ENCODE measurements at places on chromosomes 11 and 22.

DNA sequence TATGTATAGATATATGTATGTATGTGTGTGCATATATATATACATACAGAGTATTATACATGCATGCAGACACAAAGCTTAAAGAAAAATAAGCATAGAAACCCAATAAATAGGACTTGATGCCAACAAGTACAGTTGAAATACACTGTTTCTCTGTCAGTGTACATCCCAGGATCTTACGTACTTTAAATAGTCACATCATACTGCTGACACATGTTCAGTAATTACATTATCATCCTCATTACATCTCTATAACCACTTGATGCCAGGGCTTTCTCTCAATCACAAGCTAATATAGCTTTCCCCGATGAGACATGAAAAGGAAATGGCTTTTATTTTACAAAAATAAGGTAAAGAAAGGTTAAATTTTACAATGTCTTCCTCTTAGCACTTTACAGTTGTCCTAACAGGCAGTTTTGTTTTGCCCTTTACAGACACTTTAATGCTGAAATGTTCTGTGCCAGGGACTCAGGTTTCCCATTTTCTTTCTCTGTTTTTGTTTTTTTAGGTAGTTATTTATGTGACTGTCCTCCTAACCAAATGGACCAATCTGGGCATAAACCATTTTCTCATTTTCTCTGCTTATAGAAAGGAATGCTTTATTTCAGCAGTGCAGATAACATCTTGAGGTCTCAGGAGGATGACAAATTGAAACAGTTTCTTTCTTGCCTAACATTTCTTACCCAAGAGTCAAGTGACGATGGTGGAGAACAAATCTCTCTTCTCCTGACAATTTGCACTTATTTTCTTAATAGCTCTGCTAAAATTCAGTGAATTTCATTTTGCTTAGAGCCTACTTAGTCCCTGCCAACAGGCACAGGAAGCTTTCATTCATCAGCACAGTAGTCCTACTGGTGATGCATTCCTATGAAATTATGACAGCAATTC, 350.2 kb downstream of the TTC28 start:
- DNase-seq, result no peak

DNA sequence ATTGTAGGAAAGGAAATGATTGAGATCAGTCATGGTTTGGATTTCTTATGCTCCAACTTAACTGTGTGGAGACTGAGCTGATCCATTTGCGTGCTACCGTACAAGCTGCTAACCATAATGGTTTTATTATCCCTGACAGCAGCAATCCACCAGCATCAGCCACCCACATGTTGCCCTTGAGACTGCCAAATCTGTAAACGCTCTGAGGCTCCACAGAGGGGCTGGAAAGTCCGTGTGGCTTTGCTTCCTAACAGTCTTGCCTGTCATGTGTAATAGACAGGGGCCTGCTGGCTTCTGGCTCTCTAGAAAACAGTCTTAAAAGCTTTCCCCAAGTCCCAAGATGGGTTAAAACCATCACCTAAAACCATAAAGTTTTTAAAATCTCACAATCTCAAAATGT, 30.1 kb downstream of the ATG16L2 start:
- DNase-seq, result no peak

- DNase-seq, result no peak
These were observed 10.3 kb upstream of the UCP3 start for GRCh38 chr11:74019104-74019738.

DNA sequence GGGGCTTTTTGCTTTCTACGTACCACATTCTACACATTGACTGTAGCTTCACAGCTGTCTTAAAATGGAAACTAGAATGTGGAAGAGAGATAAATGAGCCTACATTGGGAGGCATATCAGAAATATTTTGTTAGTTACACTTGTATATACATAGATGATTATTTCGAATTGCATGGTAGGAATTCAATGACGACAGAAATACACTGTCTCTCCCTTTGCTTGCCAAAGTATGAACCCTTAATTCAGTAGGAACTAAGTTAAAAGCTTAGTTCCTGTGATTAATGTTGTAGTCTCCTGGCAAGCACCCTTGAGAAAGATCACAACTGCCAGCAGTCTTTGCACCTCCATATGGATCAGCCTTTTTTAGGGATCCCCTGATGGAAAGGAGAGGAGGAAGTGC, 10.1 kb downstream of the C11orf87 start:
- no peak for DNase-seq

- no peak for DNase-seq
These were observed 3.5 kb upstream of the FOXRED2 start for GRCh38 chr22:36510384-36510783.

DNA sequence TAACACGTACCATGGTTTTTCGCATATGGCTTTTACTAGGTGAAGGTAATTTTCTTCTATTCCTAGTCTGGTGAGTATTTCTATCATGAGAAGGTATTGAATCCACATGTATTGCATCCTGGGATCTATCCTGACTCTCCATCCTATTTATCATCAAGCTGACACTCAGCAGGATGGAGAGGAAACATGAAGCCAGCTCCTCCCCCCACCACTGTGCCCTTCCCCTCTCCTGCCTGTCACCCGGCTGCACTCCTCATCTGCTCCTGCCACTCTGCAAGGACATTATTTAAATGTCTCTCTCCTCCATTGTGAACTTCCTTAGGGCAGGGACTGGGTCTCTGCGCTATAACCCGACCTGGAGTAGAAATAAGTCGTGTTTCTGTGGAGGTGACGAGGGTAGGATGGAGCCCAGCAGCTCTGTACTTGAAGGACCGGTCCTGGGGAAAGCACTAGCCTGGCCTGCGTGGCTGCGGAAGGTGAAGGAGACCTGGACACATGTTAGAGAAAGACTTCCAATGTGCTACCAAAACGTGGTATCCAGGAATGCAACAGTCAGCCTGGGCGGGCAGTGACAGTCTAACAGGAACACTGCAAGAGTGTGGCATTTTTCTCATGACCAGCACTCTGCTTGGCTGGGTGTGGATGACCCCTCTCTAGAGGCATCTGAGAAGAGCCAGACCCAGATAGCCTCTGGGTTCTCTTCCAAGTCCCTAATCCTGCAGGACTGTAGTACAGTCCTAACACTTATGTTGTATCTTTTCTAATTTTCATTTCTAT, 111.2 kb downstream of the MICAL3 start:
- no peak for DNase-seq

DNA sequence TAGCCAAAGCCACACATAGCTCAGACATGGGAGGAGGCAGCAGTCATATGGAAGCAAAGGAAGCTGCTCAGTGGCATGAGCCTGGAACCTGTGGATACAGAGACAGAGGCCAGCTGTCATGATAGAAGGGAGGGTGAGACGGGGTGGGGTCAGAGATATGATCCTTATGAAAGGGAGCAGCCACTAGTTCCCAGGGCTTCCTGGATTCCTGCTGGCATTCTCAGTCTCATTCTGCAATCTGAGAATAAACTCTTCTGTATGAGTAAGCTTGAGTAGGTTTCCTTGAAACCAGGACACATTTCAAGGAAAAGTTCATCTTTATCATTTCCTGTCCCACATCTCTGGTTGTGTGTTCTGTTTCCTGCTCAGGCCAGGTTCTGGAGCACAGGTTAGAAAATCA, 220.2 kb upstream of the SNX19 start:
- DNase-seq, result no peak

GRCh38 chr22:26494506-26494905, 10.8 kb downstream of the SRRD start:
- DNase-seq, result no peak

GRCh38 chr11:115503083-115503885, 931 bp downstream of the CADM1 start:
- DNase-seq, result peak; percentile 17

DNA sequence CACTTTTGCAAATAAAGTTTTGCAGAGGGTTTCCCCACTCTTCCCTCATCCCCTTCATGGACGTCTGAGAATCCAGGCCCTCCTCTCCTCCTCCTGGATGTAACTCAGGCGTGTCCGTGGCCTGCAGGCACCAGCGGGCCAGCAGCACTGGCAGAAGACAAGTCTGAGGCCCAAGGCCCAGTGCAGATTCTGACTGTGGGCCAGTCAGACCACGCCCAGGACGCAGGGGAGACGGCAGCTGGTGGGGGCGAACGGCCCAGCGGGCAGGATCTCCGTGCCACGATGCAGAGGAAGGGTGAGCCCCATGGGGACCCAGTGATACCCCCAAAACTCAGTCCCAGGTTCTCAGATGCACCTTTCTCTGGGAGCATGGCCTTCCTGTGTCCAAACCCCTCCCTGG, 14.4 kb downstream of the TUB start:
- no peak for DNase-seq

- no peak for DNase-seq
These were observed 52.3 kb downstream of the ST14 start for GRCh38 chr11:130211781-130212401.

DNA sequence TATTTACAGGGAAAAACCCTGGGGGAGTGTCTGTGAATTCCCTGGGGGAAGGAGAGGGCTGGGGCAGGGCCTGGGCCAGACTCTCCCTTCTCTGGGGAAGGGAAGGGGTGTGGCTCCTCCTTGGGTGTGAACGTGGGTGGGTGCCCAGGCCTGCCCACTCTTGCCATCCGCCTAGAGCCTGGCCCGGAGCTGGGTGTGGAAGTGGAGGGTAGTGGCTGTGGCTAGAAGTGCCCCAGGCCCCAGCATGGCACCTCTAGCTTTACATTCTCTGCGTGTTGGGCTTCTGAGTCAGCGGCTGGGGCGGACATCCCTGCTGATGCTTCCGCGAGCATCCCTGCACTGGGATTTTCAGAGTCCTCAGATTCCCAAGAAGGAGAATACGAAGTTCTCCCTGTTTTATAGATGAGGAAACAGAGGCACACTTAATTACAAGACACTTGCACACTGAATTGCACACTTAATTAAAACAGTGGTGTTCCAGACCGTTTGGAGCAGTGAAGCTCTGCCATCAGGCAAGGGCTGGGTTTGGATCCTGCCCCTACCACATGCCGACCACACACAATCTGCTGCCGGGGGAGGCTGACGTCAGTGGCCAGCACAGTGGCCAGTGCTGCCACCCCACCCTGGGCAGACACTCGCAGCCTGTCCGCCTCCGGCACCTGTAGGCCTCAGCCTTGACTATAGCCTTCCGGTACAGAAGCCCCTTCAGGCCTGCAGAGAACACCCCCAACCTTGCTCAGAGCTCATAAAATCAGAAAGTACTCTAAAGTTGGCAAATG, 7.6 kb downstream of the BAD start:
- no peak for DNase-seq

GRCh38 chr11:121890377-121890776, 225.6 kb downstream of the BLID start:
- DNase-seq, result no peak

- peak; percentile 91 for DNase-seq
These were observed 63.2 kb upstream of the RRAS2 start for GRCh38 chr11:14422052-14422813.

DNA sequence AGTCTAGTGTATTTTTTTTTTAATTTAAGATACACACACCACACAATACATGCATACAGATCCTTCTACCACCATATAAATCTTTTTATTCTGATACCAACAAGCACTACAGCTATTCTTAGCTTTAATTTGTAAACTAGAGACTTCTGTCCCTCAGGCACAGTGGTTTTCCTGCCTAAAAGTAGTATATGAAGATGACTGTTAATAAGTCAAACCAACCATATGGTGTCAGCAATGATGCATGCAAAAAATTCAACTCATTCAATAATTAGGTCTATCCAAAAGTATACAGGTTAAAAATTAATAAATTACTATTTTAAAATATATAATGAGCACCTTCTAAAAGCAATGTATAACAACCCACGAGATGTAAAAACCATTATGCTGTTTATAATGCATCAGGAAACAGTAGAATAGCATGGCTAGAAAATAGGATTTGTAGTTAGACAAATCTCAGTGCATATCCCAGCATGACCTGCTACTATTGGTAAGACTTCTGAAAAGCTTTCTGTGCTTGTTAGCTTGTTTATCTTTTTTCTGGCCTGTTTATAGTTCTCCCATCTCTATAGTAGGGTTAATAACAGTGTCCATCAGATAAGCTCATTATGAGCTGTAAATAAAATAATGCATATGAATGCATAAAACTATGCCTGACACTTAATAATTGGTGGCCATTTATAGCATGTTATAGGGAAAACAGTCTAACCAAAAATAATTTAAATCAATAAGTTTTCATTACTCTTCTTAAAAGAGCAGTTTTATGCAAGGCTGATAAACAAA, 10.2 kb downstream of the RAB38 start:
- no peak for DNase-seq
